Activated T-helper 1 cell treated with anti-CD3 and anti-CD28 coated beads, Interleukin-2, amount 50 U/mL, for 16 hours (primary cell): ENCODE measurements at places on chromosomes 6 and 20.

DNA sequence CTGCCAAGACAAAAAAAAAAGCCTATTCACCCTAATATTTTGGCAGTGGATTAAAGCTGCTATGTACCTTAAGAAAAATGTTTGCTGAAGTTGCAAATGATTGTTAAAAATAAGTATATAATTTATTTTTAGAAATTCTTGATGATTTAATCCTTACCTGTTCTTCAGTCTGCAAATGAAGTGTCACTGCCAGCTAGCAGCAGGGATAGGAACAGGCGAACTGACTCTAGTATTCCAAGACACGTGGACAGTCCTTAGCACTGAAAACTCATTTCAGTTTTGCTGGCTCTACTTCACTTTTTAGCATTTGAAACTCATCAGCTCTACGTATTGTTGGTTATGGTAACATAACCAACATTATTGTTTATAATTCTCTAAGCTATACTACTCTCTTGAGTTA, 204.4 kb upstream of the ID4 start:
- DNase-seq, result no peak

GRCh38 chr20:62860924-62861691, 514 bp downstream of the TCFL5 start:
- DNase-seq, result no peak

DNA sequence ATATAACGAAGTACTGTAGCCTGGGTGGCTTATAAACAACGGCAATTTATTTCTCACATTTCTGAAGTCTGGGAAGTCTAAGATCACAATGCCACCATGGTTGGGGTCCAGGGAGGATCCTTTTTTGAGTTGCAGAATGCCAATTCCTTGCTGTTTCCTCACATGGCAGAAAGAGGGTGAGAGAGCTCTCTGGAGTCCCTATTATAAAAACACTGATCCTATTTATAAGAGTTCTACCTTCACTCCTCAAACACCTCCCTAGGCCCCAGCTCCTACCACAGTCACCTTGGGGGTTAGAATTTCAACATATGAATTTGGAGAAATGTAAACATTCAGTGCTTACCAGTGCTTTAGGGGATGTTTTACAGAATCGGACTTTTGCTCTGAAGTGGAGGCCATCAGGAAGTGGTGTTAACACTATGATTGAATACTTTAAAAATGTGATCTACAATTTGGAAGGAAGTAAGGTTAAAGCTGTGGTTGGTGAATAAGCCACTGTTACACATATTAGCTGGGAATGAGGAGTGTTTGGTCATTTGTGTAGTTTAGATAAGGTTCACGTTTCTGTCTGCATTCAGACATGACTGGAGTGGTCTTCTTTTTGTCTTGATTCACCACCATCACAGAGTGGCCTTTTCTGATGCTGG, 79.9 kb upstream of the SPTLC3 start:
- DNase-seq, result no peak

GRCh38 chr20:59335377-59335776, 35.0 kb downstream of the EDN3 start:
- no peak for DNase-seq

DNA sequence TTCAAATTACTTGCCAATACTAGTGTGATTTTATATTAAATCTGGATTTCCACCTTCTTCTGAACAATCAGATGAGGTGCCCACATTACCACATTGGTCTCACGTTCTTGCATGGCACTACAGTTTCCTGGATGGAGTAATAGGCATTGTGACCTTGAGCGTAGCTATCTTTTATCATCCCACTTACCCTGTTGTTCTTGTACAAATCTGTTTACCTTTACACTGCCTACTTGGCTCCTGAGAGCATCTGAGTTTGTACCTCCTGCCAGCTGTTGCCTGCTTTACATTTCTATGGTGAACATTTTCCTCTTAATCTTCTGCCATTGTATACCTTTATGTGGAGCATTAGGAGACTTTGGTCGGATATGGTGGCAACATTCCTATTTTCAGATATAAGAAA, 90.7 kb downstream of the AKAP7 start:
- no peak for DNase-seq

- DNase-seq, result no peak
Observed at GRCh38 chr6:137734005-137734874, 132.8 kb upstream of the TNFAIP3 start.

GRCh38 chr6:56458324-56458884, 184.3 kb downstream of the DST start:
- DNase-seq, result no peak

DNA sequence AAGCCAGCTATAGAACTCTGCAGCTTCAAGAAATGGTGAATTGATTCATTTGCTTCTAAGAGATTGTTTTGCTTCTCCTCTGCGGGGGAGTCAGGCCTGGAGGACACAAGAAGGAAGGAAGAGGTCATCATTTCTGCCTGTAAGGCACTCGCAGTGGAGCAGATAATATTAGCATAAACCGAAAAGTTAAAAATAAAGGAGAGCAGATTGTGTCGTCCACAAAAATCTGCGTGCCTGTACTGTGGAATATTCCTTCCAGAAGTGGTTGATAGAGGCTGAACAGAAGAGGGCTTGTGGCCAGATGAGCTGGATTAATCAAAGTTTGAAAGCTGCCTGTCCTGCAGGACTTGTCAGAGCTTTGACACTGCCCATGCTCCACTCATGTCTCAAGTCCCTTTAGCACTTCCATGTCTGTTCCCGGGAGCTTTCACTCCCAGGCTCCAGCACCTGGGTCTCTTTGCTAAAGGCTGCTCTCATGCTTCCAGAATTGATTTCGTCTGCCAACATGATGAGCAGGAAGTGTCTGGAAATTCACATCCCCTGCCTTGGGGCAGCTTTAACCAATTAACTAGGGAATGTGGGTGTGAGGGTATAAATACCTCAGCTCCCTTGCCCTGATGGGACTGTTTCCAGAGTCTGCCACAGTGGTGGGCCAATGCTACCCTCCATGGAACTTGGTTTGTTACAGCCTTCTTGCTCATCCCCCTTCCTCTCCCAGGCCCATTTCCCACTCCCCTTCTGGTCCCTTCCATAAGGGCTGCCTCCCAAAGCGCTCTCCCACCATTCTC, 65.1 kb upstream of the STX16 start:
- DNase-seq, result no peak

DNA sequence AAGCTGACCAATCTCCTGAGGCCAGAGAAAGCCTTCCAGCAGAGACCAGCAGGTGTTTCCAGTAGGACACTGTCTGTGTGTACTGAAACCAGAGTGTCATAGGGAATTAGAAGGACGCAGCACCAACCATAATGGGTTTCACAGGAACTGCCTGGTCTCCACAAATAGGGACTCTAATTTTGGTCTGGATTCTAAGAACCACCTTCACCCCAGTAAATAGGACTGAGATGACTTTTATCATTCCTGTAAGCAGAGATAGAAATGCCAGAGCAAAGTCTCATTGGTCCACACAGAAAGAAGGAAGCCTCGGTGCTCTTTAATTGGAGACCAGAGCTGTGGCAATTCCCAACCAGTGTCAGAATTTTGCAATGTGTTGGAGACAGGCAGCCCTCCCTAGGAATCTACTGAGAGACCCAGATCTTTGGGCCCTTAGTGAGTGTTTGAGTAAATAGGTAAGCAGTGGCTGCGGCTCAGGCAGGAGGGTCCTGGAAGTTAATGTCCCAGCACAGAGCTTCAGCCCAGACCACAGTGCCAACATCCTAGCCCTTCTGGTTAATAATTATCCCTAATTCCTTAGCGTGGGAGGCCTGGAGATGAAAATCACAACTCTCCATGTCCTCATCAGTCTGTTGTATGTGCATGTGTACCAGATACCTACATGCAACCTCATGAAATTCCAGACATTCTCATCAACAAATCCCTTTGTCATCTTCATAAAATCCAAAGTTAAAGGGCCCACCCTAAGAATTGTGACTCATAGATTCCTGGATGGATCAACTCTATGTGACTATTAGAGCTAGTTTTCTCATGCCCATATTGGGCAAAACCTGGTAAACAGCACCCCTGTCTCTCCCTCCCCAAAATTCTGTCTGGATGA, 81.2 kb downstream of the UNC5CL start:
- DNase-seq, result no peak

GRCh38 chr20:3716195-3716834, 3.9 kb upstream of the SIGLEC1 start:
- DNase-seq, result no peak

DNA sequence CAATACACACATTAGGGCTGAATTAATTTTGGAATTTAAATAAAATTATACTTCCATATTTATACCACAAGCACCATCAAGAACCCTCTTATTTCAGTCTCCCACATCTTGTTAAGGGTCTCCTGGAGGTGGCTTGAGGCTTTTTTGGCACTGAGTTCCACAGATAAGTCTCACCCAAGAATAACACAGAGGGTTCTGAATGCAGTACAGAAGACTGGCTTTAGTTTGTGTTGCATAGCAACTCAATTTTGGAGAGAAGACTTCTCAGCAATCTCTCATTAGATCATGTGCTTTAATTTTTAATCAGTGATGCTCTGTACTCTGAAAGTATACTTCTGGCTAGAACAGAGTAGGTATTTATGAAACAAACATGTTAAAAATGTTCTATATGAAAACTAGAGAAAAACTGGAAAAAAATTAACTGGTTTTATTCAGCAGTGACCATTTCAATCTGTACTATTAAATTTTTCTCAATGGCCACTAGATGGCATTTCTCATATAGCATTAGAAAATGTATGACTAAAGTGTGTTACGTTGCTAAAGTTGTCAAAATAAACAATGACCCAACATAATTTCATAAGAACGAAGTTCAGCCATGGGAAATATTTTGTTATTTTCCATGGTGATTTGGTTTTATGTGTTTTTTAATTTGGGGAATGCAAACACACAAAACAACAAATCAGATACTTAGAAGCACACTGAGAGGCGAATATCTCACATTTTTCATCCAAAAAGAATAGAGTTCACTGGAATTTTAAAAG, 32.7 kb upstream of the MAP7 start:
- DNase-seq, result no peak

GRCh38 chr6:143939364-143939763, 68.7 kb downstream of the PLAGL1 start:
- DNase-seq, result no peak

- DNase-seq, result no peak
Observed at GRCh38 chr6:64256483-64256882, 620.9 kb downstream of the PHF3 start.

- DNase-seq, result no peak
Observed at GRCh38 chr6:130466052-130466747, 100.4 kb downstream of the TMEM200A start.

DNA sequence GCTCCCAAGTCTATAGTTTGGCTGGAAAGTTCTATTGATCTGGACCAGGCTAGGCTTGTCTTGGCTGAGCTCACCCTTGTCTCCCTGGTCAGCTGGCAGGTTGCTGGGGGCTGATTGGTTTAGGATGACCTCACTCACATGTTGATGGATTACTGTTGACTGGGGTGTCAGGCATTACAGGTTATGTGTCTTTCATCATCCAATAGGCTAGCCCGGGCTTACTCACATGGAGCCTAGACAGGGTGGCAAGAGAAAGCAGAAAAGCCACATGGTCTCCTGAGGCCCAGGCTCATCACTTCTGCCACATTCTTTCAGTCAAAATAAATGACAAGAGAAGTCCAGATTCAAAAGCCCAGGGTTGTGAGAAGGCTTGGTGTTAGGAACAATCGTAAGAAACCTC, 103.5 kb downstream of the BFSP1 start:
- no peak for DNase-seq

- no peak for DNase-seq
Observed at GRCh38 chr20:23197836-23198235, 111.7 kb upstream of the CD93 start.

DNA sequence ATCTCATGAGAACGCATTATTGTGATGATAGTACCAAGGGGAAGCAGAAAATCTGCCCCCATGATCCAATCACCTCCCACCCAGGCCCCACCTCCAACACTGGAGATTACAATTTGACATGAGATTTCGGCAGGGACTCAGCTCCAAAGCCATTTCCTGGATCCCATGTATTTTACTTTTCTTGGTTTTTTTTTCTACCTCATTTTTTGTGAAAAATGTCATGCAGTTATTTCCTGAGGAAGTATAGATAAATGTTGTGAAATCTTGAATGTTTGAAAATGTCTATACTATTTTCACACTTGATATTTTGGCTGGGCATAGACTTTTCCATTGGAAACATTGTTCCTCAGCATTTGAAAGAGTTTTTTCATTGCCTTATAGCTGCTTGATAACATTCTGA, 9.1 kb upstream of the BRPF3 start:
- no peak for DNase-seq

DNA sequence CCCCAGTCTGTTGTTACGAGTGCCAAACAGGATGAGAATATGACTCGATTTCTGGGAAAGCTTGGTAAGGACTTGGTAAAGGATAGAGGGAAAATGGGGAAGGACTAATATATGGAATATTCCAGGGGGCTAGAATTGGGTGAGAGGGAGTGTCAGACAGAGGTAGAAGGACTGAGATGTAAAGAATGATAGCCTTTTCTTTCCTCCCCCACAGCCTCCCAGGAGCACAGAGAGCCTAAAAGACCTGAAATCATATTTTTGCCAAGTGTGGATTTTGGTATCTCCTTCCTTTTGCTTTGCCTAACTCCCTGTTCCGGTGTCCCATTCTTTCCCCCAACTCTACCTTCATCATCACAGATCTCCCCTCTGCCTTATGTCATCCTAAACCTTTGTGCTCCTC, 3.1 kb downstream of the MSH5 start:
- DNase-seq, result no peak

DNA sequence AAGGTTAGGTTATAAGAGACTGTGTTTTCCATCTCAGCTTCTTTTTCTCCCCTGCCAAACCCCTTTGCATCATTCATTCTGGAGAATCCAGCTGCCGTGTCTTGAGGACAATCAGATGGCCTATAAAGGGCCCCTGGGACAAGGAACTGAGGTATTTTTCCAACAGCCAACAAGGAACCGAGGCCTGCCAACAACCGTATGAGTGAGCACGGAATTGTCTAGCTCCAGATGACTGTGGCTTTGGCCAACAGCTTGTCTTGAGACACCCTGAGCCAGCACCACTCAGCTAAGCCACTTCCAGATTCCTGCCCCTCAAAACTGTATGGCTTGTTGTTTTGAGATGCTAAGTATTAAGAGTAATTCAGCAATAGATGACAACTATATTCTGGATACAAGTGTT, 433.7 kb upstream of the HSF2 start:
- DNase-seq, result no peak

- no peak for DNase-seq
Observed at GRCh38 chr6:39100358-39100757, 14.6 kb downstream of the SAYSD1 start.

DNA sequence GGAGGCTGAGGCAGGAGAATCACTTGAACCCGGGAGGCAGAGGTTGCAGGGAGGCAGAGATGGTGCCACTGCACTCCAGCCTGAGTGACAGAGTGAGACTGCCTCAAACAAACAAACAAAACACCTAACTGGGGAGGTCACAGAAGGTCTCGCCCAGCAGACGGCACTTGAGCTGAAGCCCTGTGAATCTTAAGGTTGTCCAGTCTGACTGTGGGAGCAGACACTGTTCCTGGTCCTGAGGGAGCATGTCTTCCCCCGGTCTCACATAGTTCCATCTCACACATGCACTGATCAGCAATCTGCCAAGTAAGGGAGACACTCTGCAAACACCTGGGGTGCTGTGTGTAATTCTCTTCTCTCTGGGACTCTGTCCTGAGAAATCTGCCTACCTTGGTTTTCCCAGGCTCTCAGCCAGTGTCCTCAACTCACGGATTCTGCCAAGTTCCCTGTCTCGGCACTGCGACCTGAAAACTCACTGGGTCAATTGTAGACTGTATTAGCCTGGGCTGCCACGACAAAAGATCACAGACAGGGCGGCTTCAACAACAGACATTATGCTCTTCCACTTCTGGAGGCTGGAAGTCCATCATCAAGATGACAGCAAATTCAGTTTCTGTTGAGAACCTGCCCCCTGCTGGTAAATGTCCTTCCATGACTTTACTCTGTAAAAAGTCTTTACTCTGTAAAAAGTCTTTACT, 94.3 kb downstream of the JPH2 start:
- no peak for DNase-seq
